Activated naive CD4-positive, alpha-beta T cell treated with anti-CD3 and anti-CD28 coated beads, Interleukin-2, amount 10 ng/mL, durations not matched to agents 5 hours and 36 hours (primary cell): ENCODE measurements at places on chromosomes 11 and 22. TPM values are rescaled to one million over a fixed set of nuclear protein-coding genes. Genes with fewer than 3 reads are reported as not detected.

Gene KRTAP5-9
- not detected for total RNA-seq

Gene CDC45
- total RNA-seq = 47.9 TPM

Gene KDM4E
- total RNA-seq = not detected

Gene SAA4
- total RNA-seq = not detected

Gene MMP1
- not detected for total RNA-seq

Gene OR2AT4
- total RNA-seq = not detected

Gene CHRNA10
- 1.9 TPM for total RNA-seq

Gene KCNC1
- not detected for total RNA-seq

Gene TRIM6
- 0.28 TPM for total RNA-seq

Gene PRR33
- total RNA-seq = not detected

Gene DDB1
- total RNA-seq = 177 TPM

Gene SLC22A8
- total RNA-seq = not detected

Gene RAG2
- not detected for total RNA-seq

Gene NCAPH2
- 88.7 TPM for total RNA-seq

Gene SYNGR1
- 0.31 TPM for total RNA-seq

Gene GLYATL1B
- not detected for total RNA-seq

Gene PANX2
- 0.22 TPM for total RNA-seq

Gene HEPHL1
- not detected for total RNA-seq

Gene SOX10
- not detected for total RNA-seq

Gene SCGB1C1
- total RNA-seq = not detected

Gene UPB1
- 0.83 TPM for total RNA-seq

Gene CECR2
- total RNA-seq = 0.02 TPM

Gene RDX
- total RNA-seq = 30.3 TPM

Gene ARHGAP8
- total RNA-seq = 0.48 TPM

Gene C11orf24
- 23.4 TPM for total RNA-seq

Gene ANKK1
- 0.08 TPM for total RNA-seq

Gene PKP3
- not detected for total RNA-seq

Gene SLC6A5
- not detected for total RNA-seq
